ENCODE measurements at places on chromosomes 3 and 15. TPM values are rescaled to one million over a fixed set of nuclear protein-coding genes. Genes with fewer than 3 reads are reported as not detected.
A peak's percentile ranks its signal among the peaks of the same experiment; 100 is the strongest.

GRCh38 chr3:129605922-129606635 is 397 bp downstream of the PLXND1 start:
- DNase-seq, result peak; percentile 26

DNA sequence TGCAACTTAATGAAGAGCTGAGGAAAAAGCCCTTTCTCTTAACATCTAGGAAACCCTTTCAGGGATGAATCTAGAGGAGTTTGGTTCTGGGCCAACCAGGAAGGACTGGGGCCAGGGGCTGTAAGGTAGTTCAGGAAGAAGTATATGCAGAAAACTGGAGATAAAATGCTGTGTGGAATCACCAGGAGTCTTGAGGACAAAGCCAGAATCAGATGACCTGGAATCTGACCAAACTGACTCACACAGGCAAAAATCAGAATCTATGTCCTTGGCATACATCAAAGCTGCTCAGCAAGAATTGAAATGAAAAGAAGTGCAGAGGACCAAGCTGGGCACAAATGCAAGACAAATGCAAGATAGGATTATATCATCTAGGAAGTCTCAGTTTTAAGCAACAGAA is 59.4 kb upstream of the ATP2C1 start:
- no peak for DNase-seq

DNA sequence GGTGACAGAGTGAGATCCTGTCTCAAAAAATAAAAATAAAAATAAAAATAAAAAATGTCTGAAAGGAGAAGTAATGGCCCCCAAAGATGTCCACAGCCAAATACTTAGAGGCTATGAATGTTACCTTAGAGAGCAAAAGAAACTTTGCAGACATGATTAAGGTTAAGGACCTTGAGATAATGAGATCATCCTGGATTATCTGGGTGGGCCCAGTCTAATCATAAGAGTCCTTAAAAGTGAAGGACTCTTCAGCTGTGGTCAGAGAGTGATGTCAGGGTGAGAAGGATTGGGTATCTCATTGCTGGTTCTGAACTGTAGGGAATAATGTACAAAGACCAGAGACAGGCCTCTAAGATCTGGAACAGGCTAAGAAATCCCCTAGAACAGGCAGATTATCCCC is 84.9 kb upstream of the POU1F1 start:
- DNase-seq, result no peak

DNA sequence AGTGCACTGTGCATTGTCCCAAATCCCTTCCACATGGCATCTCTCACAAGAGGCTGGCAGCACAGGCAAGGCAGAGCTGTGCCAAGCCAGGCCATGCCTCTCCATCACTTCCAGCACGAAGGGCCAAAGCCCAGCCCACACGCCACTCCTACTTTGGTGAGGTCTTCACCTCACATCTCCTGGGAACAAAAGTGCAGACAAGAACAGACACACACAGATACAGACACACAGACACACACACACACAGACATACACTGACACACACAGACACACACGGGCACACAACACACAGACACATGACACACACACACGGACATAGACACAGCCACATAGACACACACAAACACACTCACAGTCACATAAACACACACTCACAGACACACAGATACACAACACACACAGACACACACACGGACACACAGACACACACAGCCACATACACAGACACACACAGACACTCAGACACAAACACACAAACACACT is 233.3 kb downstream of the UACA start:
- DNase-seq, result no peak

DNA sequence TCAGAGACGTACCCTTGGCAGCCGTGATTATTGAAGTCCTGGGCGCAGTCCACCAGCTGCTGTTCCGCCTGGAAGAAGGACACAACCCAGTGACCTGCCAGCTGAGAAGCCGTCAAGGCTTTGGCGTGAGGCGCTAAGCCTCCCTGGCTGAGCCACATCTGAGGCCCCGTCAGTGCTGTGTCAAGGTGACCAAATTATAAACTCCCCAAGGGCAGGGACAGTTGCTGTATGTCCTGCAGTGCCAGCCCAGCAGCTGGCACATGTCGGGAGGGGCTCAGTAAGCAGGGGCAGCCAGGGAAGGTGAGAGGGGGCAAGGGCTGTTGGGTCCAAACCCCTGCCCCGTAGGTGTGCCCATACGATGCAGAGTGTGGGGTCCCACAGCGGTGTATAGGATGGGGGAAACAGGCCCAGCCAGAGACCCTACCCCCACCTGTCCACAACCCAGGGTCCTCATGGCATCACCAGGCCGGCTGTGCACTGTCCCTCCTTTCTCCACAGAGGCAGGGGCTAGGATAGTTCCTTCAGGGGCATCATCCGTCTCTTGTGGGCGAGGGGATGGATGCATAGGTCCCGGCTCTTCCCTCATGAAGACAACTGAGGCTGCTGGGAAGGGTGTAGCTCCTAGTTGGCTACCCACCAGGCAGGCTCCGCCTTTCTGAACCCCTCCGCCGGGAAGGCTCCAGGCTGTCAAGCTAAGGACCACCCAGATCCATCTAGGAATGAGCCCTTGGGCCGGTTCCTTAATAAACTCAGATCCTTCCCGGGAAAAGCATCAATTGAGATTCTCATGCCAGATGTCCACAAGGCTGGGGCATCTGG is 13.2 kb downstream of the CTSH start:
- no peak for DNase-seq

- no peak for DNase-seq
These were observed 6.1 kb downstream of the DNASE1L3 start for GRCh38 chr3:58204720-58205119.

The ARF4 gene
- total RNA-seq, result 50.9 TPM

DNA sequence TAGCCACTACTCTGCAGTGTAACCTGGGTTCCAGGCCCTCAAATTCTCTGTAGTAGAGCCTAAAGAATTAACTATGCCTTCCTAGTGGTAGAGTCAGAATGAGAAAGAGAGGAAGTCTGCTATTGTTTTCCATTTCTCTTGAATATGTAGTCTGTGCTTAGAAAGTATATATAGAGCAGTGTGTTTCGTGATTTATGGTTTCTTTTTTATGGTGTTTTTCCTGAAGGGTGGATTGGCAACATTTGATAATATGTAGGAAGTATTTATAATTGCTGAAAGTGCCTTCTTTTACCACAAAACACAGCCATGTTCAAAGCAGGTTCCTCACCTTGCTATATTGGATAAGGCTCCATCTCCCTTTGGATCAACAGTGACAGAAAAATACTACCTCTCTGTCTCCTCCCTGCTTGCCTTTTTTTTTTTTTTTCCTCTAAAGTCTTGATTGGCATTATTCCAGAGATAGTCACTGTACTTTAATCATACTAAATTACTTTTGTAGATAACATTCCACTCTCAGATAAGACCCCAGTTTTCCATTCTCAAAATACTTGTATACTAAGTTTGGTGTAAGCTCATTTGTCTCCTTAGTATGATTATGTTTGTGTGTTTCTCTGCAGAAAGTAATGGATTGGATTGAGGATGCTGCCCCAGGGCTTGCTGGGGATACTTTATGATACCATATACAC is 47.8 kb downstream of the IQGAP1 start:
- DNase-seq, result no peak

DNA sequence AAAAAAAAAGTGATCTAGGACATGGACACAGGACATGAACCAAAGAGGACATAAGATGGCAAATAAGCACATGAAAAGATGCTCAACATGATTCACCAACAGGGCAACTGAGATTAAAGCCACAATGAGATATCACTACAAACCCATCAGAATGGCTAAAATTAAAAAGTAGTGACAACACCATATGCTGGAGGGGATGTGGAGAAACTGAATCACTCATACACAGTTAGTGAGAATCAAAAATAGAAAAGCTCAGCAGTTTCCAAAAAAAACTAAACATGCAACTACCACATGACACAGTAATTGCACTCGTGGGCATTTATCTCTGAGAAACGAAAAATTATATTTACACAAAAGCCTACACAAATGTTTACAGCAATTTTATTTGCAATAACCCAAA is 27.9 kb upstream of the ACKR4 start:
- DNase-seq, result no peak

GRCh38 chr15:52765785-52766184 is 24.4 kb downstream of the ONECUT1 start:
- no peak for DNase-seq

GRCh38 chr3:157493627-157494550 is 9.3 kb downstream of the VEPH1 start:
- DNase-seq, result no peak

DNA sequence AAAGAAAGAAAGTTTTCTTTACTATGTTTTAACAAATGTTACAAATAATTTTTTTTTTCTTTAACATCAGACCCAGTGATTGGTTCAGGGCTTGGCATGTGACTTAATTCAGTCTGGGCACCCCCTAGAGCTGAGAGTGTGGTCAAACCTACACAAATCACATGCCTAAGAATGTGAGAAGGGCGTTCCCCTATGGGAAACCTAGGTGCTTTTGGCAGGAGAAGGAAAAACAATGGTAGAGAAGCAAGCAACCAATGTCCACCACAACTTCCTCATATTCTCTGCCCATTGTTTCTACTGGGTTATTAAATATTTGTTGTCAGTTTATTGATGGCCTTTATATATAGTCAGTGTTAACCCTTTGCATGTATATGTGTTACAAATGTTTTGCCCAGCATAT is 21.4 kb upstream of the PIAS1 start:
- no peak for DNase-seq

All from naive thymus-derived CD4-positive, alpha-beta T cell (primary cell).